ENCODE measurements at places on chromosomes 12 and 14. TPM values are rescaled to one million over a fixed set of nuclear protein-coding genes. Genes with fewer than 3 reads are reported as not detected.

Gene NRIP2
- total RNA-seq, result 18.8 TPM

Gene ANKRD33
- total RNA-seq, result not detected

Gene AQP5
- total RNA-seq, result 0.46 TPM

Gene PLCZ1
- total RNA-seq, result not detected

Gene KCNA1
- total RNA-seq, result 0.23 TPM

Gene MGP
- 33.7 TPM for total RNA-seq

Gene FCF1
- 38.6 TPM for total RNA-seq

Gene KRT3
- not detected for total RNA-seq

Gene LRRK2
- total RNA-seq, result 59.9 TPM

Gene KRT83
- not detected for total RNA-seq

Gene TCL1B
- total RNA-seq, result not detected

Gene ACVRL1
- total RNA-seq, result 86.2 TPM

Gene GPR65
- 28.6 TPM for total RNA-seq

Gene ZDHHC22
- total RNA-seq, result not detected

Measured in spleen (tissue), 13 donors.